ENCODE measurements at places on chromosomes 12 and 14.

DNA sequence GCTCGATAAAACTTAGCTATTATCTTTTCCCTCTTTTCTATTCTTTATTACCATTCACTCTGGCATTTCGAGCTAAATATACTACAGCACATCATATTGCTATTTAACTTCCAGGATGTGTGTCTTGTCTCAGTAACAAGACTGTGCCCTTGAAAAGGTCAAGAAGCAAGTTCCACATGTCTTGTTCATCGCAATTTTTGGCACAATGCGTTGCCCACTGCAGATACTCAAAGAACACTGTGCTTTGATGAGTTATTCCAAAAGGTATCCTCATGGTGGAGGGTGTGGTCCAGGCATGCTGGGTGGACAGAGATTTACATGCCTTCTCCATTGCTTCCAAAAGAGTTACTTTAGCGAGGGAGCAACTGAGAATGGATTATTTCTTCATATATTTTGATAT is 6.6 kb downstream of the E2F7 start:
- H3K36me3 ChIP-seq = peaks cover 2% of the 10 kb centered on the region
- no peak overlapping the region for H3K4me3 ChIP-seq
- H3K27me3 ChIP-seq = no peaks in the 10 kb centered on the region
- DNase-seq = no peak

DNA sequence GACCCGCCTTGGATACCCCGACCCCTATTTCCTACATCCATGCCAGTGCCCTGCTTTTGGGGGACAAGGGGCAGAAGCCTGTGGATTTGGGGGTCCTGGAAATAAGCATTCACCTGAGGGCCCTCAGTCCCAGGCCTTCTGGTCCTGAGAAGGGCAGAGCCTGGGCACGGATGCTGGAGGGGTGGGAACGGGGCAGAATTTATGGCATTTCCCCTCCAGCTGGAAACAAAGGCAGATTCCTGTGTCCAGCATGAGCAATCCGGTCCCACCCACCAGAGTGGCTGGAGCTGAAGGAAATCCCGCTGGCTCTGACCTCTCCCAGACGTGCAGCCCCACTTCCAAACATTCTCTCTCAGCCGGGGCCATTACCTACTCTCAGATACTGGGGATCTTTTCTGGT is 9.3 kb downstream of the ANKRD33 start:
- no peaks in the 10 kb centered on the region for H3K27me3 ChIP-seq
- H3K4me1 ChIP-seq = no peaks in the 10 kb centered on the region
- H3K4me3 ChIP-seq = no peak overlapping the region
- no peak for DNase-seq
- no peak overlapping the region for H3K27ac ChIP-seq

- H3K36me3 ChIP-seq = peaks cover 30% of the 10 kb centered on the region
- H3K4me1 ChIP-seq = no peaks in the 10 kb centered on the region
- no peak overlapping the region for H3K4me3 ChIP-seq
- DNase-seq = no peak
- H3K27me3 ChIP-seq = no peaks in the 10 kb centered on the region
- H3K27ac ChIP-seq = no peak overlapping the region
Observed at GRCh38 chr12:119685375-119685774, 17.4 kb downstream of the PRKAB1 start.

- no peaks in the 10 kb centered on the region for H3K36me3 ChIP-seq
- no peak overlapping the region for H3K27ac ChIP-seq
- H3K4me3 ChIP-seq = no peak overlapping the region
- no peaks in the 10 kb centered on the region for H3K4me1 ChIP-seq
Observed at GRCh38 chr12:53147181-53147580, 33.3 kb upstream of the ZNF740 start.

- H3K27ac ChIP-seq = no peak overlapping the region
- no peak overlapping the region for H3K4me3 ChIP-seq
- no peaks in the 10 kb centered on the region for H3K4me1 ChIP-seq
- no peaks in the 10 kb centered on the region for H3K27me3 ChIP-seq
- no peaks in the 10 kb centered on the region for H3K36me3 ChIP-seq
- DNase-seq = no peak
Observed at GRCh38 chr14:36271939-36272907, 48.2 kb downstream of the MBIP start.

DNA sequence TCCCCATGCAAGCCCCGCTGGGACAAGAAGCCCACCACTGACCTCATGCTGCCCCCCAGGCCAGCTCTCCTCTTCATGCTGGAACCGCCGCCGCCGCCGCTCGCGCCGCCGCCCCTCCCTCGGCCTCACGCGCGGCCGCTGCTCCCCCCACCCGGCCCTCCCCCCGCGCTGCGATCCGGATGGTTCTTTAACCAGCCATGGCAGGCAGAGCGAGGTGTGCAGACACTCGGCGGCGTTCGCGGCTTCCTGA is at the start of gene DCAF5:
Gene DCAF5 (minus strand): TSS at position 218 of the 250 bp plus-strand sequence. CDS start 141 bp downstream, at position 77.
- peak within 1 kb of the TSS; percentile 88 for H3K27ac ChIP-seq
- peak; percentile 92 for DNase-seq
- no peaks in the 10 kb centered on the region for H3K27me3 ChIP-seq
- H3K4me1 ChIP-seq = no peaks in the 10 kb centered on the region
- H3K36me3 ChIP-seq = no peaks in the 10 kb centered on the region

DNA sequence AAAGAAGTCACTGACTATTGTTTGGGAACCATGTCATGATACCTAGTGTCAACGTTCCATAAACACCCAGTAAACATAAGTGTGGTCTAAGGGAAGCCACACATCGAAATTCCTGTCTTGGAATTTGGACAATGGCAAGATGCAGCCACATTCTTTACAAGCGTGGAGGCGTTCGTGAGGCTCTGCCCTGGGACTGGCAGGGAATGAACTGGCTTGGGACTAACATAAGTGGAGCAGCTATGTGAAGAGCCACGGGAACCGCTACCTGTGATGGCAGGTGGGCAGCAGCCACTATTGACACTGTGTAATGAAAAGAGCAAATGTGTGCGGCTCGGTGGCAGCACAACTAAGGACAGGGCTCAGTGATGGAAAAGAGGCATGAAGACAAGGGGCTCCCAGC is 10.0 kb upstream of the NRIP2 start:
- peaks cover 4% of the 10 kb centered on the region for H3K36me3 ChIP-seq
- peaks cover 19% of the 10 kb centered on the region for H3K4me1 ChIP-seq
- H3K27ac ChIP-seq = no peak overlapping the region
- H3K27me3 ChIP-seq = no peaks in the 10 kb centered on the region

DNA sequence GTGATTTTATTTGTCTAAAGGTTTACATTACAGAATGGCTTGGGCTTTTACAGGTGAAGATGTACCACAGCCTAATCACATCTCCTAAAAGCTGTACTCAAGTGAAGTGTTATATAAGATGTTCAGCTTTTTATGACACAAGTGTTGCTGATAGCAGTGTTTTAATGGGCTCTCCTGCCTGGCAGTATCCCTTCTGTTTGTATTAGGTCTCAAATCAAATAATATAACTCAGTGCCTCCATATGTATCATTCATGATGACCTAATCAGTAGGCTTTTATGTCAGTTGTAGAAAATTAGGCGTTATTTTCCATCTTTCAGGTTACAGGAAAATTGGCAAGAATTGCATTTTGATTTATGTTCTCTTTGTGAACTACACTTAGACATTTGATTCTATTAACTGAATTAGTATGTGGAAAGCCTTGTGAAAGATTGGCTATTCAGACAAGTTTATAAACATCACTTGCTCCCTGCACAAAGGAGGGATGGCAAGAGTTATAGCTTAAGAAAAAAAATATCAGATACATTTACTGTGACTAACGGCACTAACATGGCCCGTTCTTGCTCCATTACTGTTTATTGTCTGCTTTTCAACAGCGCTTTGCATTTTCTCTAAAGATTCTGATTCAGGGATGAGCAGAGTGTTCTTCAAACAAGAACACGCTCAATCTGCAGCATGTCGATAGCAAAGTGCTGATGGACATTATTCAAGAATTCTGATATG is 143.7 kb upstream of the DIO2 start:
- H3K36me3 ChIP-seq = no peaks in the 10 kb centered on the region
- no peaks in the 10 kb centered on the region for H3K4me1 ChIP-seq
- H3K27me3 ChIP-seq = no peaks in the 10 kb centered on the region
- no peak for DNase-seq
- H3K27ac ChIP-seq = no peak overlapping the region
- no peak overlapping the region for H3K4me3 ChIP-seq

DNA sequence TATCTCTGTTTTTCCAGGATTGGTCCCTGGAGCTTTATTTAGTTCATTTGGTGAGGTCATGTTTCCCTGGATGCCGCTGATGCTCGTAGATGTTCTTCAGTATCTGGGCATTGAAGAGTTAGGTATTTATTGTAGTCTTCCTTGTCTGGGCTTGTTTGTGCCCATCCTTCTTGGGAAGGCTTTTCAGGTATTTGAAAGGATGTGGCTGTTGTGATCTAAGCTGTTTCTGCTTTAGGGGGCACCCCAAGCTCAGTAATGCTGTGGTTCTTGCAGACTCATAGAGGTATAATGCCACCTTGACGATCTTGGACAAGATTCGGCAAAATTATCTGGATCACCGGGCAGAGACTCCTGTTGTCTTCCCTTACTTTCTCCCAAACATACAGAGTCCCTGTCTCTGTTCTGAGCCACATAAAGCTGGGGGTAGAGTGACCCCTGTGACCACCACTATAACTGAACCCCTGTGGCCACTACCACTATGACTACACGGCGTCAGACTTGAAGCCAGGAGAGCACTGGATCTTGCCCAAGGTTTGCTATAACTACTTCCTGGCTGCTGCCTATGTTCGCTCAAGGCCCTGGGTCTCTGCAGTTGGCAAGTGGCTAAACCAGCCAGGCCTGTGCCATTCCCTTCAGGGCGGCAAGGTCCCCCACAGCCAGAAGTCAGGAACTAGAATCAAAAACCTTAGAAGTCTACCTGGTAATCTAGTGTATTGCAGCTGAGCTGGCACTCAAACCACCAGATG is 40.9 kb downstream of the FGD4 start:
- H3K4me1 ChIP-seq = peaks cover 23% of the 10 kb centered on the region
- DNase-seq = no peak
- H3K27ac ChIP-seq = no peak overlapping the region

DNA sequence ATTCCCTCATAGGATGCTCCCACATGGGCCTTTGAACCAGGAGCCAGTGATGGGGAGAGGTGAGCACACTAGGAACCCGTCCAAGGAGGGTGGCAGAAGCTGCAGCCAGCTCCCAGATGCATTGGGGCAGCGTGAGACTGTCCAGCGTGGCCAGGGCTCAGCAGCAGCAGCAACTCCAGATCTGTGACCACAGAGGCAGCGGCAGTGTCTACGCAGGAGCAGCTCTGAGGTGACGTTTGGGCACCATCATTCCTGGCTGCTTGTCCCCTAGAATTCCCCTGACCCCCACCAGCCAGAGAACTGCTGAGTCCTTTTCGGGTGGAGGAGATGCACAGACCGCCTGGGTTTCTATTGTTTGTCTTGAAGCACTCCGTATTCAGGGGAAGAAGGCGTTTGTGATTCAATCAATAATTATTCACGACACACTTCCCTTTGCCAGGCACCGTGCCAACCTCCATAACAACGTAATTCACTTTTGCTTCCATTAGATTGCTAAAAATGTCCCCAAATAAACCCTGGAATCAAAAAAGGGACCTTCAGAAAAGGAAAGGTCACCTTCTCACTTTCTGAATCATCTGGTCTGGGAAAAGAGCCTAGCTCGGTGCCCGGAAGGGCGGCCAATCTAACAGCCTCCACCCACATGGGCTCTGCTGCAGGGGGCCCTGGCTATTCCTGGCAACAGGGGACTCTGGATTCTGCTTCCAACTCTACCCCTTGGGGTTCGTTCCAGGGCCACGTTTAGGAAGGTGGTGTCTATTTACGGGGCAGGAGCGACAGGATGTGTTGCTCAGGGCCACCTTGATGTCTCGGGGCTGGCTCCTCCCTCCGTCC is 11.4 kb upstream of the BDKRB2 start:
- no peaks in the 10 kb centered on the region for H3K27me3 ChIP-seq
- DNase-seq = no peak
- H3K36me3 ChIP-seq = no peaks in the 10 kb centered on the region
- H3K27ac ChIP-seq = no peak overlapping the region

GRCh38 chr14:89870316-89870715 is 84.2 kb downstream of the EFCAB11 start:
- H3K36me3 ChIP-seq = peaks cover 2% of the 10 kb centered on the region
- no peak overlapping the region for H3K4me3 ChIP-seq
- no peaks in the 10 kb centered on the region for H3K27me3 ChIP-seq
- no peak overlapping the region for H3K27ac ChIP-seq

DNA sequence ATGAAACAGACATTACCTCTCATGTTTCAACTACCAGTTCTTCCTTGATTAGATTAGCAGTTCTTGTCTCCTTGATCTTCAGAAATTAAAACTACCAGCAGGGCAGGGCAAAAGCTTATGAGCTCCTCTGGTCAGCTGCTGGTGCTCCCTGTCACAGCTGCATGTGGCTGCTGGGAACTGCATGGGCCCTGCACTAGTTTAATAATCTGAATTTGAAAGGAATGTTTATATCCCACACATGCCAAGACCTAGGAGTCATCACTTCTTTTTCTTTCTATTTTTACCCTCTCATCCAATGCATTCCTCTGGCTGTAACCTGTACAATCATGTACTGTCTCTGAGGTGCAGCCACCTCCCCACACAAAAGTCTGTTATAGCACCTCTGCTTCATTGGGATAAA is 73.9 kb downstream of the ARMH4 start:
- no peak for DNase-seq
- H3K4me1 ChIP-seq = peaks cover 4% of the 10 kb centered on the region
- no peak overlapping the region for H3K4me3 ChIP-seq

DNA sequence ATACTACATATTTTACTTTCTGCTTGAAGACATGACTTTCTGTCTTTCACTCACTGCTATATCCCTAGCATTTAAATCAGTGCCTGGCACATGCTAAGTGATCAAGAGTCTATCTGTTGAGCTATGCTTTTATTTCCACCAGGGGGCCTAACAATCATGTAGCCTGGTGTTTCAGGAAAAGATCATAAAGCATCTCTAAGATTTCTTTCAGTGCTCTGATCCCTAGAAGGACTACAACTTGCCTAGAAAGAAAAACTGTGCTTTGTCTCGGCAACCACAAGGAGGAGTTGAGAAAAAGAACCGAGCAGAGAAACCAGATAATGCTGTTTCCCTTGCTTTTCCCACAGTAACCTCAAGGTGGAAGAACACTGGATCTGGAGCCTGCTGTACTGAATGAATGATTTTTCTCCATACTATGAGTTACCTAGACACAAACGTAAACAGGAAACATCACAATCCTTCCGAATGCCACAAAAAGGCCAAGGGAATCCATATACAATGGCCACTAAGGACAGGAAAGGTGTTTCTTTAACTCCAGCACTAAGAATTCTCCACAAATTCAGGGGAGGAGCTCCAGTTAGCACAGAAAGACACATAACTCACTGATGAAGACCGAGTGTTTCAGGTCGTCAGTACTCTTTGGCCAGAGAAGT is 1.2 kb downstream of the CRY1 start:
- no peaks in the 10 kb centered on the region for H3K36me3 ChIP-seq
- no peak overlapping the region for H3K4me3 ChIP-seq
- peak; percentile 80 for DNase-seq

DNA sequence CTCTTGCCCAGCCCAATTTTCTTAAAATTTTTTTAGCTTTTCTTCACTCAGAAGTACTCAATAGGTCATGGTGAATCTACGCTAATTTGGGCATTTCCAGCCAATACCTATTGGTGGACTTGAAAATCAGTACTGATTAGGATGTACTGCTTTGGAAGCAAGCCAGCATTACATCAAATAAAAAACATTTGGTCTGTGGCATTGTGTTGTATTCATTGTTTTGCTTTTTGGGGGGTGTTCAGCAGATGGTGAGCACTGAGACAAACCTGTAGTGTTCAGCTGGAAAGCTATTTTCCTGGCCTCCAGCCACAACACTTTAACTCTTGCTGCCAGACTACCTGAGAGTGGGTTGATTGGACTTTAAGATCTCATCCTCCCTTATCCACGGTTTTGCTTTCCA is 4.0 kb downstream of the MAPKAPK5 start:
- no peaks in the 10 kb centered on the region for H3K36me3 ChIP-seq
- no peak overlapping the region for H3K4me3 ChIP-seq
- H3K27me3 ChIP-seq = no peaks in the 10 kb centered on the region
- no peak for DNase-seq

All from trophoblast cell (in vitro differentiated cells and primary cell).